ENCODE measurements at places on chromosomes 2 and 18.

DNA sequence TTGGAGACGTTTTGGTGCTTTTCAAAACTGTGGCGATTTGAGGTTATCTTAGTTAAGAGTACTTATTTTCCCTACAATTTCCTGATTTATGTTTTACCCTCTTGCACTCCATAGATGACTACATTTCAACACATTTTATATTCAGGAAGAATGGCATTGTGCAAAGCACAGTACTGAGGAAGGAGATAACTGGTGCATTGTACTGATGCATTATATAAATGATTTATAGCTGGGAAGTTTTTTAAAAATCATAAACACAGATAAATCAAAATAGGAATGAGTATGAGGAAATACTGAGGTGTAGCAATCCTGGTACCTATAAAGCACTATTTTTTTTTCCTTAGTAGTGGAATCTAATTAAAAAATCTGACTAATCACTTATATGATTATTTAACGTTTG is 5.6 kb downstream of the REL start:
- DNase-seq = no peak

GRCh38 chr2:37829616-37830395 is 95.3 kb upstream of the RMDN2 start:
- no peak for DNase-seq

DNA sequence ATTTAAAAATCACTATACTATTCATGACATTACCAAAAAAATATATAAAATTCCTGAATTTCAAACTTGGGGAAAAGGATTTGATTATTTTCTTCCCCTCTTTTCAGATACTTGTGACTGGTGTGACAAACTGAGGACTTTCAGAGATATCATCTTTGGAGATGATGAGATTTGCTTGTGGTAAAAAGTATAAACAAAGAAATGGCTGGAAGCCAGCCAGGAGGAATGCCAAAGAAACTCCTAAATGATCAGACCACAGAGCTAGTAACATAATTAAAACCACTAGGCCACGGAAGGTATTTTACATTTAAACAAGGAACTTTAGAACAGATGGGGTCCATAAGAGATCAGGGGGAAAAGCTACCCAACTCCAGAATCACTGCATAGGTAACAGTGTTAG is 58.7 kb downstream of the PIGN start:
- no peak for DNase-seq

GRCh38 chr2:176104316-176105077 is 2.6 kb upstream of the HOXD11 start:
- no peak for DNase-seq

- no peak for DNase-seq
Observed at GRCh38 chr18:43642727-43643330, 365.5 kb upstream of the SYT4 start.

DNA sequence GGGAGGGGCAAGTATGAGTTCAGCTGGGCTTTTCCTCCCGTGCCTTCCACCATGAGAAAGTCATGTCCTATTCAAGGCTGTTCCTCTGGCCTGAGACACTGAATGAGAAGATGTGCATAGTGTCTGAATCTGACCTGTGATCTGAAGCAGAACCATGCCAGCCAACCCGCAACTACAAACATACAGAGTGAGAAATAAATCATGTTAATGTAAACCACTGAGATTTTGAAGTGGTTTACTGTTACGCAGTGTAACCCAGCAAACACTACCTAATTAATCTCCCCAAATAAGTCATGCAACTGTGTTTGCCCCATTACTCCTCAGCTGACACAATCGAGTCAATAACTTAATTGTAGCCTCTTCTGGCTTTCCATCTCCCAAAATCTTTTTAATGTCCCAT is 49.2 kb downstream of the METTL4 start:
- no peak for DNase-seq

GRCh38 chr2:185082749-185083148 is 484.4 kb downstream of the ZNF804A start:
- no peak for DNase-seq

- no peak for DNase-seq
Observed at GRCh38 chr2:179180242-179180641, 84.4 kb downstream of the SESTD1 start.
